ENCODE measurements at places on chromosomes 2 and 18.

GRCh38 chr2:107407974-107408373 lies 418.7 kb upstream of the RGPD4 start:
- no peak for DNase-seq

GRCh38 chr2:230129343-230129742 lies 60.6 kb upstream of the SLC16A14 start:
- DNase-seq: no peak

- no peak for DNase-seq
Observed at GRCh38 chr18:42289526-42289925, 334.5 kb downstream of the PIK3C3 start.

DNA sequence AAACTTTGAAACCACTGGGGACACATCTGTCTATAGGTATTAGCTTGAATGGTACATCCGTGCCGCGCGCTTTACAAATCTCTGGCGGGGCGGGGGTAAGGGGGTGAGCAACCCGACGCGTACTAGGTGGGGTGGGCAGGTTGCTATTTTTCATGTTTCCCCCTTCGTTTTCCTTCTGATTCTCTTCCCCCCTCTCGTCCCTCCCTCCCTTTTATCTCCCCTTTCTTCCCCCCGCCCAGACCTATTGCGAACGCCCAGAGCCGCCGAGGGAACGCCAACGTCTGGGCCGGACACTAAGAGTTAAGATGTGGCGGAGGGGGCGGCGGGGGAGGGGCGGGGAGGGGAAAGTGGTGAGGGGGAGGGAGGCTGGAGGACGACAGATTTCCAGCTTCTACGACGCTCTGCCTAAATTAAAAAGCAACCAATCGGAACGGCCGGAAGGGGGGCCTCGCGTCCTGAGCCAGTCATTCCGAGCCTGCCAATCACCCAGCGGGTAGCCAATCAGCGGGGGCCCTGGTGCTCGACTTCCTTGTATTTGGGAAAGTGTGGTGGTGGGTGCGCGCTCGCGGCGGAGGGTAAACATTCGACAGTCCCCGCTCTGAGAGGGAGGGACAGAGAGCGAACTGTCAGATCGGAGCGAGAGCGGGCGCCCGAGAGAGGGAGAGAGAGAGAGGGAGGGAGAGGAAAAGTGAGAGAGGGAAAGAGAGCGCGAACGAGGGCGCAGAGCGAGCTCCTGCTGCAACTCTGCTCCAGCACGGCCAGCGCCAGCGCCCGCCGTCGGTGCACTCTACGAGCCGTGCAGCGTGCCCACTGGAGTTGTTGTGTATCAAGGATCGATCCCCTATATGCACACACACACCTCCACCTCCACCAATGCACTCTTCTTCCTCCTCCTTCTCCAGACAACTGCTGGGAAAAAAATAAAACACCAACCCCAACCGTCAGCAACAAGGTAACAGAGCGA lies at the start of gene POU3F3:
TSS of gene POU3F3 (plus strand) at position 582 of the 964 bp plus-strand sequence. CDS start 1,396 bp downstream, outside the sequence.
- no peak for DNase-seq

GRCh38 chr2:199757233-199757870 lies 93.6 kb downstream of the FTCDNL1 start:
- DNase-seq: peak; percentile 26

- DNase-seq: peak; percentile 36
Observed at GRCh38 chr2:20702563-20702962, 35.6 kb downstream of the GDF7 start.

Measured in adipocyte (in vitro differentiated cells).